ENCODE measurements at places on chromosomes 2 and 18.

GRCh38 chr18:62037989-62038778 lies 145.4 kb upstream of the RNF152 start:
- DNase-seq, result no peak

- DNase-seq, result no peak
Measured at GRCh38 chr2:235640926-235641723, 147.3 kb downstream of the AGAP1 start.

DNA sequence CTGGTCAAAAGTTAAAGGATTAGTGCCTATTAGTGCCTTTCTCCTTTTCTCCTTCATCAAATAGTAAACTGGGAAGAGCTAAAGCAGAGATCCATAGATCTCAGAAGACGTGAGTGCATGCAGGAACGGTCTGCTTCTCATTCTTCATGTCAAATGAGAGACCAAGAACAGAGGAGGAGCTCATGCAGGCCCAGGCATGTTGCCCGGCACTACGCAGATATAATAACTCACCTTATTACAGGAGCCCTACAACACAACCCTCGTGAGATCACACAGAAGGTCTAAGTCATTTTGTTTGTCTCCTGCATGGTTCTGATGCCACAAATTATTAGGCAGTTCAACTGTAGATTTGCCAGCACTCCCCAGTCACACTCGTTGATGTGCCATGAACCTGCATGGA lies 71.8 kb downstream of the CMPK2 start:
- no peak for DNase-seq

GRCh38 chr2:219460424-219460926 lies 25.8 kb downstream of the SPEG start:
- DNase-seq, result no peak

DNA sequence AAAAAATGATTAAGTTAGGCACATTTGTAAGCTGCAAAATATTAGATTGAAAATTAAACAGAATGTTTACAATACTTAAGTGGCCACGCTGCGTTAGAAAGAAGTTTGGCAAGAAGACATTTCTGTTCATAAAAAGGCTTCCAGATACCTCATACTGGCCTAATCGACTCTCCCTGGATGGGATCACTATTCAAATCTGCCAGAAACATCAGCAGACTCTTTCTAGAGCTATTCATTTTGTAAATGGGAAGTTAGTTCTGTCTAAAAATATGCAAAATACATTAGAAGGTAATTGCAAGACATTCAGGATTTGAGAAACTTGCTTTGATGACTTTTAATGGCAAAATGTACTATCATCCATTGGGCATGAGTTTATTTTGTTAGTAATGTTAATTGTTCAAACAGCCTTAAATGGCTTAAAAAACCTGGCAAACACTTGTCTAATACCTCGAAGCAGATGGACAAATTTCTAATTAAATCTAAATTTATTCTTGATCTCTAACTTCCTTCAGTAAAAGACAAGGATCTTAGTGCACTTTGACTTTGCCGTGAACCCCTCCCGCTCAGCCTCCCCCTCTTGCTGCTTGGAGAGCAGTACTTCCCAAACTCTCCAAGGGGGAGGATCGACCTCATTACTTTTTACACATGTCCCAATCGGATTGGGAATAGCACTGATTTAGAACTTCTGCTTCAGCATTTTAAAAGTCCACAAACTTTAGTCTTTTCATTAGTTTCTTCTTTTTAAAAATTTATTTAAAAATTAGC lies 103.5 kb downstream of the SMIM21 start:
- DNase-seq, result no peak

DNA sequence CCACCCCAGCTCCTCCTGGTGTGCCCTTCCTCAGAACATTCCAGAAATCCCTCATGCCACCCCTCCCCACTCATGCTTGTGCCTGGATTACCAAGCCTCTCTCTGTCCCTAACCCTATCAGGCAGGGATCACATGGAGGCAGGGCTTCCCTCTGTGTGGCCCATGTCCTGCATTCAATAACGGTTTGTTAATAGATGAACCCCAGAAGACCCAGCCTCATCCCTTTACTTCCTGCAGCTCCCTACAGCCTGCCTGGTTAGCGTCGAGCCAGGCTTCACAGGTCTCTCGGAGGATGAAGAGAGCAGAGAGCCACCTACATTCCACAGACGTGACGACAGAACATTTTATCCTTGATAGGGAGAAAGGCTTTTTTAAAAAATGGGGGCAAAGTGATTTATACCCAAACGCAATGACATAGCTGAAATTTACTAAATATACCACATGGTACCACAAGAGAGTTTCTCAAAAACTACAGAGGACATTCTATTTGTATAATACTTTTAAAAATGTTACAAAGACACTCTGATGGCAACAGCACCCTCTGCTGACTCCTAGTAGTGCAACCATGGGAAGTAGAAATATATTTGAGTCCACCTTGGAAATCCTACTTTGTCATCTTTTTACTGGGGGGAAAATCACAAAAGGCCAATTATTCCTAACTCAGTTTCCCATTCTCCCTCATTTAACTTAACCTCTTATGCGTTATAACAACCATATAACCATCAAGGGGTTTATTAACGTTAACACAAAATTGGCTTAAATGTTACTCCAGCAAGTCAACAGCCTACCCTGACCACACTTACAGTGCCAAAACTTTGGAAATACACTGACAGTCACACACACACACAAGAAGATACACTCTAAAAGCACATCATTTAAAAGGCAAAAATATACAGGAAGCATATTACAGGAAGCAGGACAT lies 30.7 kb downstream of the FBXO15 start:
- DNase-seq, result no peak

GRCh38 chr18:63451799-63452660 lies 24.7 kb upstream of the SERPINB5 start:
- no peak for DNase-seq

DNA sequence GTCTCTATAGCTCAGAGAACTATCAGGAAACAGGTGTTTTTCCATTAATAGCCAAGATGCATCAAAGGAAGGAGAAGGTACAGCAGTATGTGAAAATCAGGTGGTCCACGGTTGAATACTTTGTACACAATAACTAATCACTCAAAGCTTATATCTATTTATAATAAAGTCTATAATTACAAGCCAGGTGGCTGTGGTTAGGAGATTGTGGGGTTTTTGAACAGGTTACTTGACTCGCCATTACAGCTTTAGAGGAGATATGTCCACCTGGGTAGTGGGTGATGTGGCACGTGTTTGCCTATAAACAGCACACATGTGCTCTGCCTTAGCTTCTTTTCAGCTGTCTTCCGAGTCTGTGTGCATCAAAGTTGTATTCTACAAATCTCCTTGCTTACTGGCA lies 892.2 kb upstream of the ZEB2 start:
- no peak for DNase-seq

- no peak for DNase-seq
Measured at GRCh38 chr2:40658941-40659340, 207.1 kb upstream of the SLC8A1 start.

DNA sequence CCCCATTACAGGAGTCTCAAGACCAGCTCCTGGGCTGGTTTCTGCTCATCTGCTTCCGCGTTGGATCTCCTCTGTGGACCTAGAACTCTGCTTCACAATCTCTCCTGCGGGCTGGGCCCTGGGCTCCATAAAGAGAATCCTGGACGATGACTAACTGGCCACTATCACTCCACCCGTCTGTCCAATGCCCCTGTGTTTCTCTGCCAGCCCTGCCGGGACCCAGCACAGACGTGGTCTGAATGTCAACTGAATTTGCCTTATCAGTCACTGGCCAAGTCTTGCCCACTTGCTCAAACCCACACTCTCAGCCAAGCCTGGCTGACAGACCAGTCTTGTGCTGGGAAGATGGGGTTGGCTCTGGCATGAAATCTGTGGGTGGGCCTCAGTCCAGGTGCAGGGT lies 17.4 kb downstream of the KIF3C start:
- DNase-seq, result no peak

DNA sequence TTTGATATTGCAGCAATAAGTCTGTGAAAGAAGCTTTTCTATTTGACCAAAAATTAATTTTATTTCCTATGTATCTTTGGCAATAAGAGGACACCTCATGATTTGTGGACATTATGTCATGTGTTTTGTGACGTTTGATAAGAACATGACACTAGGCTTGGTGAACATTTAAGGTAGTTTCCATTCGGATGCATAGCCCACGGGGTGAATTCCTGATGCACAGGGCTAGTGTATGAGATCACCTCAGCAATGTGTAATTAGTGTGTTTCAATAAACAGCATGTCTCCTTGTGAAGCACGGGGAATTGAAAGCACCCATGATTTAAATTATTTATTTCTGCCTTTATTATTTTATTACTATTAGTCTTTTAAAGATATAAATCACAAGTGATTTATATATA lies 146.1 kb upstream of the LINC00305 start:
- no peak for DNase-seq

- no peak for DNase-seq
Measured at GRCh38 chr2:115460008-115460407, 1017.6 kb downstream of the DPP10 start.

DNA sequence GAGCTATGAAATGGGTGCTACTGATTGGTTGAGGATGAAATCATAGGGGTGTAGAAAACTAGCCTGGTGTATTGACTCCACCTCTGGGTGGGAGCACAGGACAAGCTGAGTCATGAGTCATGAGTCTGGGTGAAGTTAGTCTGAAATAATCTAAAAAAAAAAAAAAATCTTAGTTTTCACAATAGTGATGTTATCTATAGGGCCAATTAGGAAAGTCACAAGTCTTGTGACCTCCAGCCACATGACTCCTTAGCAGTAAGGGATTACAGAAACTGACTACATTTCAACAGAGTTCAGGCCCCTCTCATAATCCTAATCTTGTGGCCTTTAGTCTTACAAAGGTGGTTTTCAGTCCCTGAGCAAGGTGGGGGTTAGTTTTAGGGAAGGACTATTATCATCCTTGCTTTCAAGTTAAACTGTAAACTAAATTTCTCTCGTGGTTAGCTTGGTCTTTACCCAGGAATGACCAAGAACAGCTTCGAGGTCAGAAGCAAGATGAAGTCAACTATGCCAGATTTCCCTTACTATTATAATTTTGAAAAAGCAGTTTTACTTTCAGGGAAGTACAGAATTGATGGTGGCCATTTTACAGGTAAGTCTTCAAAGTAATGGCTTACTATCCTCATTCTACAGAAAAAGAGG lies 338.0 kb upstream of the GYPC start:
- DNase-seq, result no peak

- DNase-seq, result no peak
Measured at GRCh38 chr2:225196579-225196978, 154.3 kb upstream of the DOCK10 start.

- DNase-seq, result no peak
Measured at GRCh38 chr2:202989749-202990148, 24.9 kb upstream of the NBEAL1 start.

GRCh38 chr18:37175727-37176620 lies 347.0 kb downstream of the KIAA1328 start:
- DNase-seq, result no peak

- peak; percentile 7 for DNase-seq
Measured at GRCh38 chr2:183037553-183038340, 510 bp downstream of the NCKAP1 start.

- no peak for DNase-seq
Measured at GRCh38 chr2:204604061-204604460, 58.8 kb downstream of the PARD3B start.

GRCh38 chr2:160257743-160258491 lies 57.8 kb upstream of the ITGB6 start:
- no peak for DNase-seq

DNA sequence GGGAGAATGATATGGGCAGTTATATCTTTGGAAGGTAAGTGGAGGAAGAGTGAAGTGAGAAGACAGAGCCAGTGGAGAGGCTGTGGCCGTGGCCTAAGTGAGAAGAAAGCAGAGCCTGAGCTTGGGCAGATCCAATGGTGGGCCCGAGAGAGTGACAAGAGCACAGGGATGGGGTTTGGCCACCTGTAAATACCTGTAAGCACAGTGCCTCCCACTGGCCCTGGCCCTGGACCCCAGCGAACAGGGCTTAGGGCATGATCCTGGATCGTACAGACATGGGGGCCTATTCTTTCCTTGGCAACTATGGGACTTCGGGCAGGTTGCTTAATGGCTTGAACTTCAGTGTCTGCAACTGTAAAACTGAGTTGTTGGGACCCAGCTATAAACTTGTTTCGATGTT lies 44.1 kb downstream of the MTCL1 start:
- DNase-seq, result no peak

GRCh38 chr2:178895171-178895570 lies 87.9 kb upstream of the TTN start:
- DNase-seq, result no peak

- no peak for DNase-seq
Measured at GRCh38 chr18:74604361-74604760, 6.7 kb downstream of the ZNF407 start.

GRCh38 chr2:34254272-34254878 lies 655.3 kb upstream of the FAM98A start:
- no peak for DNase-seq

- DNase-seq, result no peak
Measured at GRCh38 chr18:75896865-75897264, 469.4 kb upstream of the SMIM21 start.

DNA sequence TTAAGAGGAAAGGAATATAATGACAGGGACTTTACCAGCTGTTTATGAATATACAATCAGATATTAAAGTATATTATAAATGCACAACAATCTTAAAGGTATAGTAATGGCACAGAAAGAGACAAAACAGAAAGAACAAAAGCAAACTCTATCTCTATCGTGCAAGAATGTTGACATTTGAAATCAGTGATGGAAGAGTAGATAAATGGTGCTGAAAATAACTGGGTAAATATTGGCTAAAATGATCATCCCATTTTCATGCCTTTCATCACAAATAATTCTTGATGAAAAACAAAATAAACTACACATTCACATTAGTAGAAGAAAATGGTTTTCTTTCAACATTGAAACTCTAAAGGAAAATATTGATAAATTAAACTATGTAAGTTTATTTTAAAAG lies 495.9 kb downstream of the IRS1 start:
- no peak for DNase-seq

DNA sequence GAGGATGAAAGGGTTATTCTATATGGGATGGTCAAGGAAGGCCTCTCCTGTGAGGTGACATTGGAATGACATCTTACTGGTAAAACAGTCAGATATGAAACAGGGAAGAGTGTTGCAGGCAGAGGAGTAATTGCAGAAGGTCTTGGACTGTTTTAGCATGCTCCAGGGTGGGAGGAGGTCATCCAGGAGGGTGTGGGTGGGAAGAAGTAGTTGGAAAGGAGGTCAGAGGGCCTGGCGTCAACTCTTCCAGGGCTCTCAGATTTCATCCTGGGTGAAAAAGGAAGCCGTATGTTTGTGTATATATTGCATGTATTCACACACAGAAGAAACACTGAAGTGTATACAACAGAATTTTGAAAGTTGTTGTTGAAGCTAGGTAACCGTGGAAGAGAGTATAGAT lies 48.2 kb downstream of the ATP9B start:
- no peak for DNase-seq

DNA sequence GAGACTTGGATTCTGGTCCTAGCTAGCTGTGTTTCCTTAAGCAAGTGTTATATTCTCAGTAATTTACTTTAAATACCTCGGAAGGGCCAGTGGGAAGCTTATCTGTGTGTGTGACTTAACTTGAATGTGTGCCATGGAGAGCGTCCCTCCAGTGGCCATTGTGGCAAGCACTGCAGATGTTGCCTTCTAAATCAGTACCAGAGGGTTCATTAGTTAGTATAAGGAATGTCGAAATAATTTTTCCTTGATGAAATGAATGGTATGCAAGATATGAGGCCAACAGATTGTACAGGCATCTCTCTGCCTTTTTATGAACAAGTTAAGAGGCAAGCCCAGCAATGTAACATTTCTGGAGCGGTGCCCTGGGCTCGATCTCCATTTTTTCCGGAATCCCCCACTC lies 52.0 kb downstream of the FBXO36 start:
- DNase-seq, result no peak

- DNase-seq, result no peak
Measured at GRCh38 chr2:225457482-225457881, 58.0 kb downstream of the NYAP2 start.
